ENCODE measurements at places on chromosomes 6 and 20.

GRCh38 chr20:1440024-1440423, 26.6 kb downstream of the NSFL1C start:
- DNase-seq: no peak

- DNase-seq: no peak
Observed at GRCh38 chr6:129329678-129330077, 380.3 kb downstream of the ARHGAP18 start.

- DNase-seq: no peak
Observed at GRCh38 chr20:63737695-63737944, 1.2 kb downstream of the LIME1 start.

GRCh38 chr6:73566954-73567591, 46.2 kb upstream of the EEF1A1 start:
- DNase-seq: no peak

DNA sequence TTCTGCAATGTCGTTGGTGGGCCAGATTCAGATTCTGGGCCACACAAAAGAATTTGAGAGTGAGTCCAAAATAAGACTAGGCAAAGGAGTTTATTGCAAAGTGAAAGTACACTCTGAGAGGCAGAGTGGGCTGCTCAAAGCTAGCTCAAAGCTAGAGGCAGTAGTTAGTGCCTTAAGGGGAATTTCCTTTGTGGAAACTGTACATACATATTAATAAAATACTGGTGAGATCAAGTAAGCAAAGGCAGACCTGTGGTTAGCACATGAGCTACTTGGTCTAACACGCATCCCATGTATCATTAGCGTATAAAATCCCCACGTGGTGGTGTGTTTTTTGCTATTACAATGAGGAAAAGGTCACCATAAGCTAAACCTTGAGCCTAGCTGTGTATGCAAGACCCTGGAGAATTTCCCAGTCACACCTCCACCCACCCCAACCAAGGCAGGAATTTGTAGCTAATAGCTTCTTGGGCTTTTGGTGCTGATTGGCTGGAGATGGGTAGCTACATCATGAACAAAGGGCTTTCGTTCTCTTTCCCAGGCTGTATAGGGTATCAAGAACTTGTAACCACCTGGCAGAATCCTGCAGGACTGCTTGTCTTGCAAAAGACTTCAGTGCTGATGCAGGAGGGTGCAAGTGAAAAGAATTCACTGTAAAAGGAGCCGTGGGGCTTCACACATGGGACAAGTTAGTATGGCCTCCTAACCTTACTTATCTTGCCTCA, 14.7 kb upstream of the TRIM26 start:
- DNase-seq: no peak

GRCh38 chr20:54200487-54201267, 7.2 kb upstream of the PFDN4 start:
- DNase-seq: no peak
